ENCODE measurements at places on chromosomes 7 and 10.

GRCh38 chr7:44108768-44109750, 4.9 kb downstream of the AEBP1 start:
- DNase-seq, result no peak

- no peak for DNase-seq
Observed at GRCh38 chr10:132493756-132494290, 43.8 kb upstream of the INPP5A start.

DNA sequence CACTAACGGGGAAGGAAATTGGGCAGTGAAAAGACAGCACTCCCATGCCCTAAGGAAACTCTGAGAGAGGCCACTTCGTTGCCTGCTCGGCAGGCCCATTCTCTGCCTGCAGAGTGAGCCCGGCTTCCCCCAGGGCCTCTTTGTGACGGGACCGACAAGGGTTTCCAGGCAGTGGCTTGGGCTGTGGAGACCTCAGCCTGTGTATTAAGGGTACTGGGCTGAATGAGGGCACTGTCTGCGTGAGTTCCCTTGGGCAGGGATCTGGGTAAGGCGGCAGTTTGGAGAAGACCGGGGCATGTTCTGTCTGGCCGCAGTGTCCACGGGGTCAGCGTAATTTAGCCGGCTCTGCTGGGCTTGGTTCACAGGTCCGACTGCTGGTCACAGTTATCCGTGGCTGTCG, 237.2 kb downstream of the MGMT start:
- DNase-seq, result no peak

GRCh38 chr10:79358811-79359210, 11.5 kb downstream of the PPIF start:
- DNase-seq, result no peak

GRCh38 chr10:95487994-95488393, 73.2 kb downstream of the SORBS1 start:
- peak; percentile 6 for DNase-seq

DNA sequence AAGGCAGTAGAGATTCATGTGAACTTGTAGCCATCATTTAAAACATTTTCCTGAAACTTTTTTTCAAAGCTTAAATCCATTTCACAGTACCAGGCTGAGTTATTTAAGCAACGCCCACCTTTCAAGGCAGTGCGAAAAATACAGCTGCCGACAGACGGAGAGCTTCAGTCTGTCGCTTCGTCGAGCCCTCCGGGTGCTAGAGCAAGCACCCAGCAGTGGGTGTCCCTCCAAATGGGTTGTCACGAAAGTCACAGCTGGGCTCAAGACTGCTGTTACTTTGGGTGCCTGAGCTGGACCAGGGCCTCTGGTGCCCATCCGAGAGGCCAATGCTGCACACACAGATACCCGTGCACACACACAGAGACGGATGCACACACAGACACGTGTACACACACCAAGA, 135.6 kb downstream of the TCERG1L start:
- no peak for DNase-seq

DNA sequence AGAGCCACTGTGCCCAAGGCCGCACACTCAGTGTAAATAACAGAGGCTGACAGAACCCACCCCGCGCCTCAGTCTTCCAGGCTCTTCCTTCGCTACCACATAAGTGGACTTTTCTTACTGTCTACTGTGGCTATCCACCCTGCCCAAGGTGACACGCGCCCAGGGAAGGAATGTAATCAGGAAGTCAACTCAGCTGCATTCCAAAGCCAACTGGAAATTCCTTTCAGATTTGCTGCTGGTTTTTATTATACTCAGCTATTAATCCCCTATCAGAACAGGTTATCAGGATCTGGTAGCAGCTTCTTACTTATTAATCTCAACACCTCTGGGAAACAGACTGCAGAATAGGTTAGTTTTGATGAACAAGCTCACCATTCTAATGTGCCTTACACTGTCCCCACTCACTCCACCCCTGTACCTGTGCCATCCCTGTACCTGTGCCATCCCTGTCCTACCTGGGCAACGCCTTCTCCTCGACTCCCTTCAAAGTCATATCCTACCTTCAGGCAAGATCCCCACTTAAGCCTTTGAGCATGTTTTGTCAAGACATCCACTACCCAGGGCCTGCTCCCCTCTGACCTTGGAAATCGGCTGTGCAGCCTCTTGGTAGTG, 90.7 kb downstream of the NHLRC2 start:
- DNase-seq, result no peak

GRCh38 chr7:120097020-120097419, 176.0 kb upstream of the KCND2 start:
- DNase-seq, result no peak

DNA sequence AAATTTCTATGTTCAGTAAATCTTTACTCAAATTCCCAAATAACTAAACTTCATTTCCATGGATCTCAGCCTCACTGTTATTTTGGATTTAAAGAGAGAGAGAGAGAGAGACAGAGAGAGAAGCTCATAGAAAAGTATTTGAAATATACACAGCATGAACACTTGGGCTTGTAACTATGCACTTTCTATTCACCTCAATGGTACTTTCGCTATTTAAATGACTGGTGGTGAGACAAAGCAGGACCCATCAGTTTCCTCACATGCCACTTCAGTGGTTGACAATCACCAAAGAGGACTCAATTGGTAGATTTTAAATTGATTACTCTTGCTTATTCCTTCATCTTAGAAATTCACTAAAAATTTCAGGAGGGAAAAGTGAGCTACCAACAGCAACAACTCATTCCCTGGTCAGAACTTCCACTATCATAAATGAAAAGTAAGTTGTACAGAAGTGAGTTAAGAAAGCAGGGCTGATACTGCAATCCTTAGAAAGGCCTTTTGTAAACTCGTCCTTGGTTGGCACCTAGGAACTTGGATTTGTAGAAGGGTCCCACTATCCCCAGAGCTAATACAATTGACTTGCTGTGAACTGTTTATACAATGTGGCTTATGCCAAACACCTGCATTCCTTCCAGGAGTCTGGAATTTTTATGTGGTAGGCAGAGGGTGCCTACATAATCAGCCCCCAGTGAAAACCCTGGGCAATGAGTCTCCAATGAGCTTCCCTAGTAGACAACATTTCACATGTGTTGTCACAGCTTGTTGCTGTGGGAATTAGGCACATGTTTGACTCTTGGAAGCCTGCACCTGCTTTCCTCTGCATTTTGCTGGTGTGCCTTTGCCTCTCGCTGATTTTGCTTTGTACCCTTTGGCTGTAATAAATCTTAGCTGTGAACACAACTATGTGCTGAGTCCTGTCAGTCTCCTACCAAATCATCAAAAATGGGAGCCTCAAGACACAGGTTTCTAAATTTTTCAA, 10.8 kb downstream of the ERLIN1 start:
- no peak for DNase-seq

DNA sequence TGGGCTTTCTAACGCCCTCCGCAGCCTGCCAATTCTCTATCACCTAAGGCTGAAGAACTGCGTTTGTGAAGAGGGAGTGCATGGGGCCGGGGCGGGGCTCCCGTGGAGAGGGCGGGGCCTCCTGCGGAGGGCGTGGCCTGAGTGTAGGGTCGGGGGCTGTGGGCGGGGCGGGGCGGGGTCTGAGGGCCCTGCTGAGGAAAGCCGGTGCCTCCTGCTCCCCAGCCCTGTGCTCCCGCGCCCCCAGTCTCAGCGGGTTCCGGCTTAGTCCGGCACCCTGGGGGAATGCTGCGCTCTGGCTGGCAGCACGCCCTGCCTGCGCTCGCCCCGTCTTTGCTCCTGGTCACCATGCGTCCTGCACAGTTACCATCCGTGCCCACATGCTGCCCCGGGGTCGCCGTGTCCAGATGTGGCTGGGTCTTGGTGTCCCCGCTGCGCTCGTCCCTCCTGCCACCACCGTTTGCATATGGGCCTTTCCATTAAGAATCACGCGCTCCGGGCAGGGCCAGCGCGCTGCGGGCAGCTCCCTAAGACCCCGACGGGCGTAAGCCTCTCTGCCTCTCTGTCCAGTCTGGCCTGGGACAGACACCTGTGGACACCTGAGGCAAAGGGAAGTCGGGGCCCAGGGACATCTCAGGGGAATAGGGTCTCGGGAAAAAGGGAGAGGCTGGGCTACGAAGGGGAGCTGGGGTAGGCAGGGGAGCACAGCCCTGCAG, 144.0 kb upstream of the RET start:
- peak; percentile 5 for DNase-seq

DNA sequence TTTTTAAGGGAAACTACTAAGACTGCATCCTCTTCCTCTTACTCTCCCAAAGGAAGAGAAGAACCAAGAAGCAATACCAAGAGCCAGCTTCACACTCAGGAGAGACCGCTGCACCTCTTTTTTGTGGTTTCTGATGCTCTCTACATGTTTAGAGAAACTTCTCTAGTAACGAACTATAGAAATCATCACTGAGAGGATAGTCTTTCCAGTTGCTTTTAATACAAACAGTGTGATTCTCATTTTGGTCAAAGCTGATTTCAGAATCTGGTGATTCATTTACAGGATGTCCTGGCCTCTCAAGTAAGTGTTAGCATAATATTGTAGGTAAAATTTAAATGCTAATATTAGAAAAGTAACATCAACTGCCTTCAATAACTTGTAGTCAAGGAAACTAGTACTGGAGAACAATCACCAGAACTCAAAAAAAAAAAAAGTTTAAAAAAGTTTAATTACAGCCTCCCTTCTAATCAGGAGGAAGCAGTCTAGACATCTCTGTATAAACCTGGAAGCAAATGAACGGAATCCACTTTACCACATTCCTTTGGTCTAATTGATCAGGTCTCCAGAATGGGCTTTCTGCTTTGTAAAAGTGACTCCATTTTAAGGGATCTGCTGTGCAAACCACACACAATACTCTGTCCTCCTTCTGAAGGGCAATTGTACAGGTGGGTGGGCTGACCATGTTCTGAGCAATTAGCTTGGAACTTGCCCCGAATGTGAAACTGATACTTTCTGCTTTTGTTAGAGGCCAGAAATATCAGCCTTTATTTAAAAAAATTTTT, 3.0 kb downstream of the LAMB1 start:
- DNase-seq, result no peak

- no peak for DNase-seq
Observed at GRCh38 chr10:12838995-12839927, 162.3 kb downstream of the CCDC3 start.

GRCh38 chr7:156438011-156438410, 202.6 kb upstream of the RNF32 start:
- DNase-seq, result no peak

DNA sequence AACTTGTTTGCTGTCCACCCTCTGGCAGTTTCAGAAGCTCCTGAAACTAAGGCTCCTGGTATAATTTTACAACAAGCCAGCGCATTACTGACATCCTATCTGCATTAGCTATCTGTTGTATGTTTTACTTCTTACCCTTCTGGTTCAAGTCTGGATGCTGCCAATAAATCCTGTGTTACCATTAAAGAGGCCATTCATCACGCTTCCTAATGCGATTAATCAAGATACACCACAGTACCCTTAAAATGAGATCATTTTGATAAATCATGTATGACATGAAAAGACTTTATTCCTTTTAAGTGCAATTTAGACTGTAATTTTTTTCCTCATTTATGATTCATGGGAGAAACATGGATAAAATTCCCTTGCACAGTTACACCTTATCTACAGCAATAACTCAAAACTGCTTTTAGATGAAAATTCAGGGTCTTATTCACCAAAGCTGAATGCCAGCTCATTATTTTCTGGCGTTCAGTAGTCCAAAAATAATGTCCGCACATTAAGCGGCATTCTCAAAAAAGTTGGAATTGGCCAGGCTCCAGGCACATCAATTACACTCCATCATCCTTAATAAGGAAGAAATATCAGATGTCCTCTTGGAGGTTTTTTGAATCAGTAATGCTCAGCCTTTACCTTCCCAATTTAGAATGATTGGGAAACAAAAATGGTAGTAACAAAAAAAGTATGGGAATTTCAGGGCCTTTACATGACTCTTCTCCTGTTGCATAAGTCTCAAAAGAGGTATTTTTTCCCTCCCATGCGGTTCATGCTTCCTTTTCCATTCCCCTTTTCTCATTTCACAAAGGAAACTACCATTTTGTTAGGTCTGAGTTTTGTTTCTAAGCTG, 878.5 kb downstream of the LRMDA start:
- DNase-seq, result no peak

GRCh38 chr10:131640045-131640644, 260.7 kb upstream of the PPP2R2D start:
- DNase-seq, result no peak

GRCh38 chr7:70997261-70997660, 134.7 kb upstream of the GALNT17 start:
- DNase-seq, result no peak

- DNase-seq, result peak; percentile 88
Observed at GRCh38 chr10:44925224-44925623, 14.1 kb downstream of the TMEM72 start.

DNA sequence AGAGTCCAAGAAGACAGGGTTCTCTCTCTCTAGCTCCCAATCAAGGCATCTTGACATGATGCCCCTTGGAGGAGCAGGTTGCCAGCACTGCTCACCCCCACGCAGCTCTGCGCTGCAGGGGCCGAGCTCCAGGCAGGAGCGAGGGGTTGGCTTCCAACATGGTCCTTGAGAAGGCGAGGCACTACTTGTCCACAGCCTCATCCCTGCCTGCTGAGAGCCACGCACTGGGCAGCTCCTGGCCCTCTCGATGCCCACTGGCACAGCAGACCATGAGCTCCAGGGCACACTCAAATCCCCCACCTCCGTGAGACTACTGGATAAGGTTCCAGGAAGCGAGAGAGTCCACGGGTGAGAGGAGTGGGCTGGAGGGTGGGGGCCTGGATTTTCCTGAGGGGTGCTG, 31.1 kb downstream of the RAMP3 start:
- DNase-seq, result no peak

- DNase-seq, result no peak
Observed at GRCh38 chr10:72007246-72007892, 43.2 kb downstream of the CHST3 start.

GRCh38 chr10:124152139-124153022, 59.0 kb upstream of the CHST15 start:
- peak; percentile 36 for DNase-seq

GRCh38 chr10:93495654-93496321, 624 bp upstream of the CEP55 start:
- no peak for DNase-seq

DNA sequence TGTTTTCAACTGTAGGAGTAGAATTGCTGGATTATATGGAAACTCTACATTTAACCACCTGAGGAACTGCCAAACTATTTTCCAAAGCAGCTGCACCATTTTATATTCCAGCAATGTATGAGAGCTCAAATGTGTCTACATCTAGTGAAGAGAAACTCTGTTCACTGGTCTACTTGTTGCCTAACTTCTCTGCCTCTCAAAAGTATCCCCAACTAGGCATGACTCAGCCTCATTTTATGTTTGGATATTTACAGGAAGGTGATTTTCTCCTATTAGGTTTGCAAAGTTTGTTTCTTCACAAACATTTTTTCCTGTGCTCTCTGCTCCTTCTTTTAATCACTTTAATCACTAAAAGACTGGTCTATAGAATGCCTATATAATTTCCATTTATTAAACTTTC, 37.1 kb upstream of the SRI start:
- DNase-seq, result peak; percentile 34

GRCh38 chr10:131206111-131206995, 105.2 kb downstream of the TCERG1L start:
- no peak for DNase-seq

- DNase-seq, result no peak
Observed at GRCh38 chr10:34539533-34540315, 275.4 kb downstream of the PARD3 start.

GRCh38 chr10:26939290-26939961, 78.7 kb upstream of the ABI1 start:
- DNase-seq, result no peak

GRCh38 chr10:65993451-65993850, 932.4 kb upstream of the LRRTM3 start:
- DNase-seq, result no peak

GRCh38 chr7:20310963-20311742, 19.5 kb upstream of the ITGB8 start:
- peak; percentile 93 for DNase-seq
